ENCODE measurements at places on chromosomes 12 and 14. TPM values are rescaled to one million over a fixed set of nuclear protein-coding genes. Genes with fewer than 3 reads are reported as not detected.

GRCh38 chr12:42086031-42086430 lies 58.6 kb downstream of the GXYLT1 start:
- no peak for DNase-seq

DNA sequence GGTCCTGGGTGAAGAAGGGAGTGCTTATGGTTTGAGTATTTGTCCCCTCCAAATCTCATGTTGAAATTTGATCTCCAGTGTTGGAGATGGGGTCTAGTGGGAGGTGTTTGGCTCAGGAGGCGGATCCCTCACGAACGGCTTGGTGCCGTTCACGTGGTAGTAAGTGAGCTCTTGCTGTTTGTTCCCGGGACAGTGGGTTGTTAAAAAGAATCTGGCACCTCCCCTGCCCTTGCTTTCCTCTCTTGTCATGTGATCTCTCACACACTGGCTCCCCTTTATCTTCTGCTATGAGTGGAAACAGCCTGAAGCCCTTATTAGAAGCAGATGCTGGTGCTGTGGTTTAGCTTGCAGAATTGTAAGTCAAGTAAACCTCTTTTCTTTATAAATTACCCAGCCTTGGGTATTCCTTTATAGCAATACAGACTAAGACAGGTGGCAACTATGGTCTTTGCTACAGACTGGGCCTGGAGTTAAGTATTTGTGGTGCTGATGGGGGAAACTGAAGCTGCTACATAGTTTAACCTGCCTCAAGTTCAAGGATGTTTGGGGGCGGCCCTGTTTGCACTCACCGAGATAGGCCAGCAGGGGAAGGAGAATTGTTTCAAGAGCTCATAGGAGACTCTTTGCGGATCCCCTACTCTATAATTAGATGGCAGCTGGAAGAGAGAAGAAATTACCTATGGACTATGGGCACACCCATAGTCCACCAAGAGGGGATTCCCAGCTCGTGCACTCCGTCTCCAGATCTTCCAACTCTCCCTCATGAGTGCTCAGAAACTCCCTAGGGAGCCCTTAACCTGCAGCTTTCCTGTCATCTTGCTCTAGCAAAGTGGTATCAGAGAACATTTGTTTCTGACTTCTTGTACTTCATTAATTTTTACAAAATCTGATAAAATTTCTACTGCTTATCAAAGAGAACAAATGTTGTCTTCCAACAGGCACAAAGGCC lies 164.6 kb downstream of the SLC15A5 start:
- DNase-seq: no peak

GRCh38 chr14:68507544-68508081 lies 285.3 kb downstream of the ZFP36L1 start:
- no peak for DNase-seq

- no peak for DNase-seq
Measured at GRCh38 chr14:71680736-71681387, 251.4 kb upstream of the RGS6 start.

- no peak for DNase-seq
Measured at GRCh38 chr14:102264775-102265174, 40.2 kb downstream of the MOK start.

- DNase-seq: no peak
Measured at GRCh38 chr12:30794591-30795409, 40.0 kb upstream of the CAPRIN2 start.

GRCh38 chr14:32073537-32074189 lies 3.4 kb upstream of the ARHGAP5 start:
- DNase-seq: no peak

Gene SIRT4
- 4.5 TPM for total RNA-seq

Gene MYF5
- total RNA-seq: not detected

Gene SMCO2
- 1.6 TPM for total RNA-seq

Gene SLCO1B1
- 0.17 TPM for total RNA-seq
